ENCODE measurements at places on chromosomes 2 and 18.

DNA sequence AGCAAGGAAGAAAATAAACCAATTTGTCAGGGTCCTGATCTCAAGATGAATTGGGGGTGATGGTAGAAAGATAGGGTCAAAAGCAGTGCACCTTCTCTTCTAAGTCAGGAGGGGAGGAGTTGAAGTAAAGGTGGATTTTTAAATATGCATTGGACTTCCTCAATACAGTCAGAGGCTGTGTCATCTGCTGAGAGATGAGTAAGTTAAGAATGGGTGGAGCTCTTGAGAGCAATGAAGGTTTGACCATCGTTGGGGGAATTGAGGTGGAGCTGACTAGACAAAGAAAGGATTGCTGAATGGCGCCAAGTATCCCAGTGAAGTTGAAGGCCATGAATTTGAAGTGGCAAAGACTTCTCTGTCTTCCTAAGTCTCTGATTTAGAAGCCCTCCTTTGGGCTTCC, 18.4 kb upstream of the CPO start:
- DNase-seq: no peak

GRCh38 chr2:191577605-191578004, 100.3 kb upstream of the NABP1 start:
- no peak for DNase-seq

DNA sequence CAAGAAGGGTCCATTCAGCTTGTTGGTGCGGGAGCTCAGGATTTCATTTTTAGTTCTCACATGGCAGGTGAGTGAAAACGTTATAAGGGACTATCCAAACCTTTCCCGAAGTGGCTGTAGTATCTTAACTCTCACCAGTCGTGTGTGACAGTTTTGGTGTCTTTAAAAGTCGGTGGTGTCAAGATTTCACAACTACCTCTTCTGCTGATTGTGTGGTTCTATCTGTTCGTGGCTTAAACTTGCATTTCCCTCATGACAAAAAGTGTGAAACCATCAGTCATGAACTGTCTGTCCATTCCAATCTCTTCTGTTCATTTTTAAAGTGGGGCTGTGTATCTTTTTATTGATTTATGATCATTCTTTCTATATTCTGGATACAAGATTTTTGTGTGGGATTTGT, 3.8 kb upstream of the AQP12B start:
- no peak for DNase-seq

- DNase-seq: no peak
These were observed 37.1 kb downstream of the BOK start for GRCh38 chr2:241595600-241596140.

GRCh38 chr2:217935901-217936684, 66.7 kb downstream of the TNS1 start:
- no peak for DNase-seq

- no peak for DNase-seq
These were observed 174.9 kb downstream of the RAB3GAP1 start for GRCh38 chr2:135226961-135227360.

GRCh38 chr2:1736045-1736444, 8.3 kb downstream of the PXDN start:
- no peak for DNase-seq

DNA sequence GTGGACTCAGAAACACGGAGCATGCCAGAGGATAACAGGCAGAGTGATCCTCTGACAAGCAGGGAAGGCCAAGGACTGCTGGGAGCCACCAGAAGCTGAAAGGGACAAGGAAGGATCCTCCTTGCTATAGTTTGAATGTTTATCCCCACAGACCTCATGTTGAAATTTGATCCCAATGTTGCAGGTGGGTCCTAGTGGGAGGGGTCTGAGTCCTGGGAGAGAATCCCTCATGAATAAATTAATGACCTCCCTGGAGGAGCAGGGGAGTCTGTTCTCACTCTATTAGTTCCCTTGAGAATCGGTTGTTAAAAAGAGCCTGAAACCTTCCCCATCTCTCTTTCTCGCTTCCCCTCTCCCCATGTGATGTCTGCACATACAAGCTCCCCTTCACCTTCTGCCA, 124.4 kb downstream of the FBXO15 start:
- DNase-seq: no peak

DNA sequence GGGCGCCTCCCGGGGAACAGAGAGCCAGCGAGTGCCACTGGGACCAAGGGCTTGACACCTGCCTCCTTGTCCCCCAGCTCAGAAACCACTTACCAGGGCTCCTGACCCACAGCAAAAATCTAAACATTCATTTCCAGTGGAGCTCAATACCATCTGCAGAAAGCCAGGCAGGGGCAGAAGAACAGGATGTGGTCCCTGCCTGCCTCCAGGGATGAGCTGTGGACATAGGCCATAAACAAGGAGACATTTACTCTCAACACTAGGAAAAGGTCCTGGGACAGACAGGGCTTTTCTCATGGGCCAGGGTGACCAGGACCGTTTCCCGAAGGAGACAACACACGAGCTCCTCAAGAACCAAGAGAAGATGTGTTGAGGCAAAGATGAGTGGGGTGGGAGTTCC, 203.0 kb downstream of the CTIF start:
- no peak for DNase-seq

DNA sequence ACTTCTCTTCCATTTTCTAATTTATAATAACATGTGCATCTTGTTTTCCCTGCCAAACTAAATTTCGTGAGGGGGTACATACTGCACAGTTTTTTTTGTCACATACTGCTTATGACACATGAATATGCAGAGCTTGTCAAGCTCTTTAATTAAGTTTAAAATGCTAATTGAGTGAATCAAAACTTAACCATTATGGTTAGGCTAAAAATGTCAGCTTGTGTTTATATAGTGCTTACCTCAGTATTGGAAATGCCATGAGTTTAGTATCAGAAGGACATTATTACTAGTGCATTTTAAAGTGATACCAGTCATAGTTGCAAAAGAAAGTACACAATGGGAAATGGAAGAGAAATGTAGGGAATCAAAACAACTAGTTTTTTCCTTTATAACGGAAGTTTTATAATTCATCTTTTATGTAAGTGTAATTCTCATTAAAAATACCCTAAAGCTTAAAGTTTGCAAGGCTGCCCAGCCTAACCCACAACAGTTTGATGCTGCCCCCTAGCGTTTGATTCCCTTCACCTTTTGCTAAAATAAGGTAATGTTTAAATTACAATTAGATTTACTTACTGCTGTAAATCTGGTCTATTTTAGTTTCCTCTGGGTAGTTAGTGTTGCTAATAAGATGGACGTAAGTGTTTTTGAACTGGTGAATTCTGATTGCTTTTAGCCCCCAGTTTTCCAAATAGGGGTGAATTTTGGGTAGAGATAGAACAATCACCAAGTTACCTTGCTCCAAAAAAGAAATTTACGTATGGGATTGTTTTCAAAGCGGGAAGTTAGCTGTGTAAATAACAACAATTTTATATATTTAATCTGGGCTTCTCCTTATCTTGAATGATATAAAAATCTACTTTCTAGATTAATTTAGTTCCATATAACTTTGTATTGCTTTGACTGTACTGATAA, 3.2 kb downstream of the SLC39A10 start:
- peak; percentile 10 for DNase-seq
